Brain pericyte (primary cell): ENCODE measurements at places on chromosomes 5 and 9.

DNA sequence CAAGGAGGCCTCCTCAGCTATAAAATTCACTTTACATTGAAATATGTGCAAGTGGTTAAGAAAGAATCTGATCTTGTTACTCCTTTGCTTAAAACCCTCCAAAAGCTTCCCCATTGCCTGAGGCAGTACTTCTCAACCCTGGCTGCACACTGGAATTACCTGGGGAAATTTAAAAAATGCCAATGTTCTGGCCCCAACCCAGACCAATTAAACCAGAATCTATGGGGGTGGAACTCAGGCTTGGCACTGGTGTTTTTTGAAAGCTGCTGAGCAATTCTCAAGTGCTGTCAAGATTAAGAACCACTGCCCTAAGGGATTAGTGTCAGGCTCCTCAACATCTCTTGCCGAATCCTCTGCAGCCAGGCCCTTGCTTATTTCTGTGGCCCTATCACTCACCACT, 269.6 kb downstream of the ELAVL2 start:
- no peak for DNase-seq

DNA sequence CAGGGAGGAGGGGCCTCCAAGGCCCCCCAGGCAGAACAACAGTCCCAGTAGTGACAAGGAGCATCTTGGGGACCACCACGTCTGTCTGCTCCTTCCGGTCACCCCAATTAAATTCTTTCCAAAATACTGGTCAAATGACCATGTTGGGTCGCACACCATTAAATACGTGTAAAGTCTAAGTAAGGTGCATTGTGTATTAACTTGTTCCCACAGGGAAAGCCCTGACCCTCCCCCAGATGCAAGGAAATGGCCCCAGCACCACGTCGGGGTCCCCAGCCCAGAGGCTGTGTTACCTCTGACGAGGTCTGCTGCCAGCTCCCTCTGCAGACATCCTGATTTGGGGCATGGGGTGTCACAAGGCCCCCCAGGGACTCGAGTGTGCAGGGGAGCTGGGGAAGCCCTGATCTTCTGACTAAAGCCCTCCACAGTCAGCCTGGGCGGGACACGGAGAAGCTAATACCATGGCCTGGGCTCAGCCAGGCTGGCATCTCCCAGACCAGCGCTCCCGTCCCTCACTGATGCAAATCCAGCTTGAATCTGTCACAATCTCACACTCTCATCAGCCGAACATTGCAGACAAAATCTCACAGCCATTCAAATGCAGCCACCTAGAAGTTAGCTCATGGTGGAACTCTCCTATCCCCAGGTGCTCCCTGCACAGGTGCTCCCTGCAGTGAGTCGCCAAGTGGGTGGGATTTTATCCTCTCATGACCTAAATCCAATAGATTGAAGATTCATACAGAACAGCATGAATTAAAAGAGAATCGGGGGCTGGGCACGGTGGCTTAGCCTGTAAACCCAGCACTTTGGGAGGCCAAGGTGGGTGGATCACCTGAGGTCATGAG, 13.6 kb downstream of the TERT start:
- no peak for DNase-seq

- DNase-seq = no peak
These were observed 554.6 kb upstream of the RGMB start for GRCh38 chr5:98218838-98219237.

DNA sequence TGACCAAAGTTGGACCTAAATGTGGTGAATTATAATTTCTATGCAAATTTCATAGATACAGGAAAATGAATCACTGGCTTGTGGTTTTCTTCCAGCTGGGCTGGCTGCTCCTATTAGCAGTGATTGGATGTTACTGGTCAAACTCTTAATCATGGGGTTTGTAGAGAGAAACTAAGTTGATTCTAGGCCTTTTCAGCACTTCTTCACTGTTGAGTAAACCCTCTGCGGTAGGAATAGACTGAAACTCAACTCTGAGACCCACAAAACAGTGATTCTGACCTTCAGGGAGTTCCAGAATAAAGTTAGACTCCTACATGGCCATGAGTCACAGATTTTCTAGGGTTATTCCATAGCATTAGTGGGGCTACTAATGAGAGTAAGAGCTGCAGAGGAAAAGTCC, 47.9 kb upstream of the FKTN start:
- no peak for DNase-seq

GRCh38 chr9:4138180-4138579, 161.7 kb downstream of the GLIS3 start:
- DNase-seq = no peak

DNA sequence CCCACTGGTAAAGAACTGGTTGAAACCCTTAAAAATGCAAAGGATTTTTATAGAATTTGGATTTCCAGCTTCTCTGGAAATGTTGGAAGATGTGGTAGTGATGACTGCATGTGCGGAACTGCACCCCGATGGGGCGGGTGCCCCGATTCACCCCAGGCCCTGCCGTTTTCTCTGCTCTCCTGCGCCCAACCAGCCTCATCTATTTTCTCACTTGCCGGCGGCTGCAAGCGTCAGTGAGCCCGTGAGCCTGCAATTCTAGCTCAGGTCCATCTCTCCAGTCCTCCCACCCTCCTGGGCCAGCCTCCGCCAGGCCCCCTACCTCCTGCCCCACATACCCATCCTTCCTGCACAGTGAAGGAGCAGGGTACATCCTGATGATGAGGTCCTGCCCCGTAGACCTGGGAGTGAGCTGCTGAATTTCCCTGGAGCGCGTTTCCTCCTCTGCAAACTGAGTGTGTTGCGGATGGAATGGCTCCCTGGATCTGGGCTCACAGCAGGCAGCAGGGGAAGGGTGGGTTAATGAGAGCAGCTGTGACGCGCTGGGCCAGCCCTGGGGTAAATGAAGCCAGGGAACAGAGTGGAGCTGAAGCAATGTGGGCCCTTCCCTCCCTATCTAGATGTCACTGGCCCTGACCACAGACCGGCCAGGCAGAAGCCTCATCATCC, 45.9 kb upstream of the PHYKPL start:
- no peak for DNase-seq

DNA sequence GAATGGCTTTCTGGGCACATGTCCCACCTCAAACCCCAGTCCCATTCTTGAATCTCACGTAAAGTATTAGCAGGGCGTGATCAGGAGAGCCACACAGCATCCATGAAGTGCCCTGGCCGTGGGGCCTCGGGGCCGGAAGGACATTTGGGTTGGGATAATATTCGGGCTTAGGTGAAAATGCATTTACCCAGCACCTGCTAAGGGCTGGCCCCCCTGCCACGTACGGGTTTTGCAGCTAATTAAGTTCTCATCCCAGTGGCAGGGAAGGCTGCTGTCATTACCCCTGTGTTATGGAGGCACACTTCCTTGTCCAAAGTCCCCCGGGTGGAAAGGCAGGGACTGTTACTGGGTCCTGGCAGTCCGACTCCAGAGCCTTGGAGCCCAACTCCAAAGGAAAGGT, 29.0 kb downstream of the ROPN1L start:
- DNase-seq = no peak

- no peak for DNase-seq
These were observed 37.7 kb upstream of the CKMT2 start for GRCh38 chr5:81195335-81195929.

DNA sequence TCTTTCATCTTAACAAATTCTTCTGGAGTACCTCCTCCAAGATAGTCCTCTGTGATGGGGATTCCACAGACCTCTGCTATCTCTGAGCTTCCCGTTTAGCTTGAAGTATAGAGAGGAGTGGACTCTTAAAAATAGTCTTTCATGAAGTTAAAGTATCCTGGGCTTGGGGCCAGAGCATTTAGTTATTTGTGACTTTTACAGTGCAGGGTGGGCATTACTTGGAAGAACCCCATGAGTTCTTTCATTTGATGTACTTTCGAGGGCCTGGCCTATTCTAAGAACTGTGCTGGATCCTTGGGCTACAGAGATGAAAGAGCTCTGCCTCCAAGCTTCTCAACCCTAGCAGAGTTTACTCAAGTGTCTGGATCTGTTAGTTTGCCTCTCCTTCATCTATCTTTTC, 131.5 kb downstream of the ZSWIM6 start:
- DNase-seq = no peak

GRCh38 chr9:3498691-3499090, 27.1 kb downstream of the RFX3 start:
- no peak for DNase-seq
